Hindlimb muscle (tissue), 1 donor: ENCODE measurements at places on chromosomes 2 and 18. TPM values are rescaled to one million over a fixed set of nuclear protein-coding genes. Genes with fewer than 3 reads are reported as not detected.

IL36RN gene
- polyA plus RNA-seq = not detected

SCN9A gene
- polyA plus RNA-seq = 5.5 TPM

KCNIP3 gene
- polyA plus RNA-seq = 5.8 TPM

HOXD13 gene
- not detected for polyA plus RNA-seq
